ENCODE measurements at places on chromosomes 2 and 18.

GRCh38 chr2:69177785-69178636 lies 165.0 kb downstream of the ANTXR1 start:
- peak; percentile 27 for DNase-seq

DNA sequence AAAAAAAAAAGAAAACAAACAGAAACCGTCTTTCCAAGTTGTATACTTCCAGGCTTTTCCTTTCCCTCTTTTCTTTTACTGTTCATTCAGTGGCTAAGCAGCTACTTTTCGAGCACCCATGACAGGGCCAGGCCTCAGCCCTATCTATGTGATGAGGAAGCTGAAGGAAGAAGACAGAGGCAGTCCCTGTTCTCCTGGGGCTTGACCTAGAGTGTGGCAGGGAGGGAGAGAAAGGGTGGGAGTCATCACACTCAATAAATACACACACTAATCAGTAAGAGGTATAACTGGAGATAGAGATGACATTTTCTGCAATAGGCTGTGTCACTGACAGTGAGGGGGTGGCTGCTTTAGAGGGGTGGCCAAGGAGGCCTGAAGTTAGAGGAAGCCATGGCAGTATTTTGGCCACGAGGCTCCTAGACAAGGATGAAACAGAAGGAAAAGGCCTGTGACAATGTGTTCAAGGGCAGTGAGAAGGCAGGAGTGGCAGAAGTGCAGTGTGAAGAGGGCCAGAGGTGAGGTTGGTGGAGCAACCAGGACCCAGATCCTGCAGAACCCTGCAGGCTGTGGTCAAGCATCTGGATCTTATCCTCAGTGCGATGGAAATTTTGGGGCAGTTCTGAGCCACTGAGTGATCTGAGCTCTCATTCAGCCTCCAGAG lies 131.8 kb upstream of the TTC39C start:
- no peak for DNase-seq

DNA sequence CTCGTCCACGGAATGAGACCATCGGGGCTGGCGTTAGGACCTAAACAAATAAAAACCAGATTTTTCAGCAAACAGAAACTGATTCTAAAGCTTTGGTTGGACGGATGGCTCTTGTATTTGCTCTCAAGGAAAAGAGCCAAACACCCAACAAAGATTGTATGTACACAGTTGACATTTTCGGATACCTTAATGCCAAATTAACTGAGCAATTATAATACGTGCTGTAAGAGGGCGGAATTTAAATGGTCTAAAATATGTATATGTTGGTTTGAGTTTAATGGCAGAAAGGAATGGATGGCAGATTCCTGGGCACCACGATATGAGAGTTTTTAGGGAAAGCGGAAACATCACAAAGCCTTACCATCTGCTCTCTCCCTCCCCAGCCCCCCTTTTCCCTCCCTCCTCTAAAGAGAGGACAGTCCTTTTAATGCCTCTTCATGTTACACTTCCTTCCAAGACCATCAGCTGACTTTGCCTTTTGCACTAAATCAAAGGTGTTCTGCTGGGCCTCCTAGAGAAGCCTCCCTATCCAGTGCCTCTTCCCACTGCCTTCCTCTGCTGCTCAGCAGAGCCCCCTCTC lies 33.3 kb downstream of the STAT1 start:
- no peak for DNase-seq

GRCh38 chr2:212711856-212712255 lies 173.3 kb upstream of the ERBB4 start:
- DNase-seq, result no peak
